Stimulated activated CD4-positive, alpha-beta T cell treated with anti-CD3 and anti-CD28 coated beads, Interleukin-1b, Interleukin-23, amount 100 ng/mL, for 24 hours (primary cell): ENCODE measurements at places on chromosomes 7 and 10.

DNA sequence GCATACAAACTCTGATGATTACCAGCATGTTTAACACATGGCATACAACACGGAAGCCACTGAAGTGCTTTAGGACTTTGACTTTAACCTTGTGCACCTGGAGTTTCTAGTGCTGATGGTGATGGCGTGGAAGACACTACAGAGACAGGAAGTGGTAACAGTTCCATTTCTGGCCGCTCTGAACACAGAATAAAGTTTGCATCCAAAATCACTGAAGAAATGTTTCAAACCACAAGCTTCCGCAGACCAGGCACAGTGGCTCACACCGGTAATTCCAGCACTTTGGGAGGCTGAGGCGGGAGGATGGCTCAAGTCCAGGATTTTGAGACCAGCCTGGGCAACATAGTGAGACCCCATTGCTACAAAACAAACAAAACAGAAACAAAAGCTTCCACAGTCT is 40.3 kb upstream of the TNPO3 start:
- no peak for DNase-seq

- no peak for DNase-seq
These were observed 23.5 kb downstream of the OGDH start for GRCh38 chr7:44629829-44630522.

- no peak for DNase-seq
These were observed 59.6 kb upstream of the C1GALT1 start for GRCh38 chr7:7122701-7123281.

DNA sequence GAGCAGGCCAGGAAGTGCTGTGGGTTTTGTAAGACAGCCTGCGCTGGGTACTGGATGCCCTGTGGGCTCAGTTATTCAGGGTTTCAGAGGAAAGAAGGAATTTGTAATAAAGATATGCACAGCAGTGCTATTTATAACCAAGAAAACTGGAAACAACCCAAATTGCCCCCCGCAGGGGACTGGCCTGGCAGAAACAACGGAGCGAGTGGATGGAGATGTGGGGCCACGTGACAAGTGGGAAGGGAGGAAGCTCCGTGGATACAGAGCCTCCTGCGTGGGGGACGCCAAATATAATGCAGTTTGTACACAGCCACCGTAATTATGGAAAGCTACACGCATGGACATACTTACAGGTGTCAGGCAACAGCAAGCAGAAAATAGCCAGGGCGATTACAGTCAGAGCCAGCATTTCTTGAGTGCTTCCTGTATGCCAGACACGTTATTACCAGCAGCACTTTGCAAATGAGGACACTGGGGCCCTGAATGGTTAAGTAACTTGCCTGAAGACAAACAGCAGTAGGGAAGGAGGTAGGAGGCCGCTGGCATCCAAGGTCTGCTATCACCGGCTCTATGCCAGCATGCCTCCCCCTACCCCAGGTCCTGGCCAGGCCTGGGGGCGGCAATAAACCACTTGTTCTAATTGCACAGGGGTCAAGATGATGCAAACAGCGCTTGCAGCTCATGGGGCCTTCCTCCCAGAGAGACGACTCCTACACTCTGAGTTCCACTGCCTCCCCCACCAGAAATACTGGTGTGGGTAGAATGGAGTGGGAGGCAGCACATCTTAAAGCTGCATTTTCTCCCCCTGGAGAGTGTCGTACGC is 8.7 kb upstream of the CAMK2B start:
- DNase-seq, result no peak

DNA sequence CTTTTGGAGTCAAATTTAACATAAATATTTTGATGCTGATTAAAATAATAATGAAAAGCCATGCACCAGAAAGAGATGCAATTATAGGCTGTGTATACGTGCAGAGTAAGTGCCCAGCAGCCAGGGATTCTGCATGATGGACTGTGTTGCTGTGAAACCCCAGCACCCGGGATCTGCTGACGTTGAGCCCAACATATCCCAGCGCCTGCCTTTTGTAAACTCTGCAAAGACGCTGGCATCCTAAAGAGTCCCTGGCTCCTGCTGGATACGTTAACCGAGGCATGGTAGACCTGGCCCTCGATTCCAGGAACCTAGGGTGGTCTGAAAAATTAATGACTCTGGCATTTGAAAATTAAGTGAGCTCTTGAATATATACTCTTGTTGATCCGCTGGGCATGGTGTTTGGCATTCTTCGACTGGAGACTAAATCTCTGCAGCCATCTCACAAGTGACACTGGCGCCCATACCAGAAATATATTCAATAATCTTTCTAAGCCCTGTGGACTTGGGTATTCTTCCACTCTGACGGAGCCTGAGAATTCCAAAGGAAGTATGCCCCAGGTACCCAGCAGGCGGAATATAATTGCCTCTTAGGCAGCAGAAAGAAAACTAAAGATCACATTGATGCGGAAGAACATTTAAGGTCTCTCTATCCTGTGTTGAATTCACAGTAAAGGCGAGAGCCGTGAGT is 191.2 kb upstream of the SH2B2 start:
- DNase-seq, result no peak

- DNase-seq, result no peak
These were observed 4.4 kb downstream of the RNF216 start for GRCh38 chr7:5776894-5777660.

GRCh38 chr10:98474628-98475027 is 27.9 kb upstream of the HPS1 start:
- DNase-seq, result no peak

GRCh38 chr10:122054048-122055025 is 65.4 kb downstream of the TACC2 start:
- DNase-seq, result no peak

DNA sequence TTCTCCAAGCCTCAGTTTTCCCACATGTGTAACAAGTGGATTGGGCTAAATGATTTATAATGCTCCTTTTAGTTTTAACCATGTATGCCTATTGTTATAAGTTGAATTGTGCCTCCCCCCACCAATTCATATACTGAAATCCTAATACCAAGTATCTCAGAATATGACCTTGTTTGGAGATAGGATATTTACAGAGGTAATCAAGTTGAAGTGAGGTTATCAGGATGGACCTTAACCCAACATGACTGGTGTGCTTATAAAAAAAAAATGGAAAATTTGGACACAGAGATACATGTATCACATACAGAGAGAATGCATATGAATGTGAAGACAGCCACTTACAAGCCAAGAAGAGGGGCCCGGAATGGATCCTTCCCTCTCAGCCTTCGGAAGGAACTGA is 117.9 kb upstream of the HABP2 start:
- no peak for DNase-seq

DNA sequence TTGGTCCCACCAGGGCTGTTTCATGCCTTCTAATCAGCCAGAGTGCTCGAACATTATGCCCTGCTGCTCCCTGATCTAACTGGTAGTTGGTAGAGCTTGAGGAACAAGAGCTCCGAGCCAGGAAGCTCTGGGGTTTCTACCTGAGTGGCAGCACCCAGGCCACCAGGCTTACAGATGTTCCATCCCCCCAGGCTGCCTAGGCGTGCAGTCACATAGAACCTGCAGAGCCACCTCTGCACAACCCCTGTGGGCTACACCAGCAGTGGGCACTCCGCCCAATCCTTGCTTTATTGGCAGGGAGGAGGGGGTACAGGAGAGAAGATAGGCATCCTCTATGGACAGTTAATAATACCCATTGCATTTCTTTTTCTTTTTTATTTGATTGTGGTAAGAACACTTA is 21.8 kb downstream of the MAP3K8 start:
- no peak for DNase-seq

DNA sequence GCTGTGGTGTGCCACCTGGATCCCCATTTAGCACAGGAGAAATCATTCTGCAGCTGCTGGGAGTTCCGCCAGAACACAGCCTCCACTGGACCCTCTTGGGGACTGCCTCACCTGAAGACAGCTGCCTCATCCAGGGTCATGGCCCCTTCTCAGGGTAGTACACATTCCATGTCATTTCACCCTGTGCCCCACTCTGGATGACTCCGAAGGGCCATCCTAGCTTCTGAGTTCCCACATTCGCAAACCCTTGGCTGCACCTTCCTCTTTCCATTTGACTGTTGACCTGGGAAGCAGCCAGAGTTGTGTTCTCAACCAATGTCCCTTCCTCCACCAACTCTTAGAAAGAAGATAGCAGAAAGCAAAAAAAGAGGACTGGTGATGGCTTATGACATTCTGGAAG is 125.6 kb upstream of the TBX20 start:
- no peak for DNase-seq

- no peak for DNase-seq
These were observed 225.0 kb downstream of the CELF2 start for GRCh38 chr10:11242443-11243387.
